GM04503 (cell line): ENCODE measurements at places on chromosomes 12 and 14.

GRCh38 chr14:45135156-45135555 lies 574 bp upstream of the FANCM start:
- no peak for DNase-seq

GRCh38 chr14:59358102-59358501 lies 107.1 kb downstream of the GPR135 start:
- peak; percentile 95 for DNase-seq

DNA sequence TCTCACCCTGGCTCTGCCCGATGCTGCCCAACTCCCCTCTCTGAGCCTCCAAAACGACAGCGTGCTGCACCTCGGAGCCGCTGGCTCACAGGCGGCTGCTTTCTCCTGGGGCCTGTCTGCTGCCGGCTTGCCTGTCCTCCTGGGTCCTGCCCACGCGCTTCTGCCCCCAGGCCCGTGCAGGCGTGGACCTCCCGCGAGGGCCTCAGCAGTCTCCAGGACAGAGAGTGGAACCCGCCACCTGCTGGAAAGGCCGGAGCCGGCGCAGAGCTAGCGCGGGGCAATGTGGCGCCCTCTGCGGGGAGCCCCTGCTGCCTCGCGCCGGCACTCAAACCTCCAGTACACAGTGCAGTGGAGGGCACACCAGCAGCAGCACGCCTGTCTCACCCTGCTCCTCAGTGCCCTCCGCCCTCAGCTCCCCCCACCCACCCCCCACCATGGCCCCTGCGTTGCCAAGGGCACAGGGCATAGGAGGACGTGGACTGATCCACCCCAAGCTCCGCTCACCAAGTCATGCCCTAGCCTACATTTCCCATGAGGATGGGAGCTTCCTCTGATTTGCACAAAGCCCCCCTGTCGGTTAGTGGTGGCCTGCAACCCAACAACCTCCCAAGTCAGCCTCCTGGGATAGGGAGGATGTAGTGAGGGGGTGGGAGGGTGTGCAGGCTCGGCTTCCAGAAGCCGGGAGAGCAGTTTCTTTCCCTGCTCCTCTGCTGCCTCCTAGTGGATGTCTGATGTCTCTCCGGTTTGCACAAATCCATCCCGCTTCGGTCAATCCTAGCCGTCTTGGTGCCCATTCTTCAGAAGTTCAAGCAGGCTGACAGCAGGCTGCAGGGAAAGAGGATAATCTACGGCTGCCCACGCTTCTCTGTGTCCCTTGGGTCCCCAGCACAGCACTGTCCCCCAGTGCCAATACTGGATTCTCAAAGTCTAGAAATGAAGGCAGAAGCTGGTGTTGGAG lies 25.2 kb downstream of the KRT8 start:
- DNase-seq: no peak

DNA sequence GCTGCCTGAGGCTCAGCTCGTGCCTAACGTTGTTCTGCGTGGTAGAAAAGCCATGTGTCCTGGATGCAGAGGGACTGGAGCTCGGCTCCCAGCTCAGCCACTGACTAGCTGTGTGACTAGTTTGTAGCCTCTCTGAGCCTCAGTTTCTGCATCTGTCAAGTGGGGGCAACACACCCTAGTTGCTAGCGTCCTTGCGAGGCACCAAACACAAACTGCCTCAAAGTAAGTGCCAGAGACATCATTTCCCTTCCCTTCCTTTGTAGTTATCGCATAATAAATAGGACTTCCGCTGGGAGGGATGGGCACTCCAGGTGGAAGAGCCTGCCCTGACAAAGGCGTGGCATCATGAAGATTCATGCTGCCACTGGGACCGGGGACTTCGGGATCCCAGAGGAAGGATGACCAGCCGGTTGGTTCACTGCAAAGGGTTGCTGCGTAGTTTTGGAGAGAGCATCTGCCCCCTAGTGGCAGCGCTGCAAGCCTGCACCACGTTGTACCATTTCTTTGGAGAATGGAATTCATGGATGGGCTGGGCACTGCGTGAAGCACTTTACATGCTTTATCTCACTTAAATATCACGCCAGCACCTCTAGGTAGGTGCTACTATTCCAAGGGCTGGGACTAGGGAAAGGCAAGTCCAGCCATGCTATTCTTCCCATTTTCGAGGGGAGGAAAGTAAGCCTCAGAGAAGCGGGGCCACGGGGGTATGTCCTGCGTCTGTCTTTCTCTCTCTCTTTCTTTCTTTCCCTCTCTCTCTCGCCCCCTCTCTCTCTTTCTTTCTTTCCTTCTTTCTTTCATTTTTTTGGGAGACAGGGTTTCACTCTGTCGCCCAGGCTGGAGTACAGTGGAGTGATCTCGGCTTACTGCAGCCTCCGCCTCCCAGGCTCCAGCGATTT lies 4.6 kb downstream of the CCDC197 start:
- no peak for DNase-seq

GRCh38 chr12:90331262-90331661 lies 622.6 kb upstream of the ATP2B1 start:
- DNase-seq: no peak

- no peak for DNase-seq
These were observed 196.9 kb downstream of the ALG10 start for GRCh38 chr12:34219046-34219770.

- DNase-seq: no peak
These were observed 4.8 kb downstream of the EMG1 start for GRCh38 chr12:6975297-6976032.

- no peak for DNase-seq
These were observed 32.6 kb downstream of the DTX1 start for GRCh38 chr12:113088971-113089756.

DNA sequence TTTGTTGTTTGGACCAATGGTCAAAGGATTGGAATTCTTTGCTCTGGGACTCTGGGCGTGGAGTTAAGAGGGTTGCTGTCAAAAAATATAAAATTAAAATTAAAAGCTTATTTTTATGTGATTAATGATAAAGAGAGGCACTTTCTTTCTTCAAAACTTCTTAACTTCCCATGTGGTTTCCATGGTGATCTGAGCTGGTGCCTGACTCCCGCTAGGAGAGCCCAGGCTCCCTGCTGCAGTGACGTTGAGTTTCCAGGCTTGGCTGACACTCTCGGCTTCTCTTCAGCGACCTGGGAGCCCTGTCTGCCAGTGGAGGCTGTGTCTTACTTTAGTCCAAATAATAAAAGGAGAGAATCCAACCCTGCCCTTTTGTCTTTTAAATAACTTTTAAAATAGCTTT lies 84.4 kb downstream of the GALC start:
- DNase-seq: no peak

- DNase-seq: no peak
These were observed 198.8 kb downstream of the ANO2 start for GRCh38 chr12:5746036-5746908.

GRCh38 chr12:99278899-99279298 lies 368.7 kb upstream of the GARIN6 start:
- no peak for DNase-seq

DNA sequence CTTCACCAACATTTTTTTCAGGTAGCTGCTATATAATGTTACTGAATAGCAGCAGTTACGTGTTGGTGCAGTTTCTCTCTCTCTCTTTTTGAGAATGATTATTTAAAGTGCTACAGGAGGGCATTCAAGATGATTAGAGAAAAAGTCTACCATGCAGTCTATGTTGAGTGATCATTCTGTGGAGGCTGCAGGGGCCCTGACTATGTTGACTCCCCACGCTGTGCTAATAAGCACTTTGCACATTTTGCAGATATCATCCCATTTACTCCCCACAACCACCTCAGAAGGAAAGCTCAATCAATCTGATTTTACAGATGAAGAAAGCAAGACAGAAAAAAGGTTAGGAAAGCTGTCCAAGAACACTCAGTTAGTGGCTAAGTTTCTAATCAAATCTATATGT lies 87.8 kb downstream of the RTN1 start:
- no peak for DNase-seq

- DNase-seq: no peak
These were observed 942.6 kb downstream of the GALC start for GRCh38 chr14:87050421-87050820.

DNA sequence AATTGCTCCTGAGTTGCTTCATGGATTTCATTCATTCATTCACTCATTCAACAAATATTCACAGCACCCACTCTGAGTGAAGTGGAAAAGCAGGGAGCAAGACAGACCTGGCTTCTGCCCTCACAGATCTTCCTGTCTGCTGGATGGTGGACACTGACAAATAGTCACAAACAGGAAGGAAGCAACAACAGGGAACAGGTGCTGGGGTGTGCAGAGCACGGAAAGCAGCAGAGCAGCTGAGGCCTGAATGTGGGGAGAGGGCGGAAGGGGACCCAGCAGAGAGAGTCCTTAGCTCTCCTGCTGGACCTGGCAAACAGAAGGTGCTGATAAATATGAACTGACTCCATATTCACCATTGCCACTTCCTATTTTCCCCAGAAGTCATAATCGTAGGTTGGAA lies 54.4 kb downstream of the SETD3 start:
- no peak for DNase-seq

- DNase-seq: no peak
These were observed 5.9 kb downstream of the NXPH4 start for GRCh38 chr12:57222286-57223190.

DNA sequence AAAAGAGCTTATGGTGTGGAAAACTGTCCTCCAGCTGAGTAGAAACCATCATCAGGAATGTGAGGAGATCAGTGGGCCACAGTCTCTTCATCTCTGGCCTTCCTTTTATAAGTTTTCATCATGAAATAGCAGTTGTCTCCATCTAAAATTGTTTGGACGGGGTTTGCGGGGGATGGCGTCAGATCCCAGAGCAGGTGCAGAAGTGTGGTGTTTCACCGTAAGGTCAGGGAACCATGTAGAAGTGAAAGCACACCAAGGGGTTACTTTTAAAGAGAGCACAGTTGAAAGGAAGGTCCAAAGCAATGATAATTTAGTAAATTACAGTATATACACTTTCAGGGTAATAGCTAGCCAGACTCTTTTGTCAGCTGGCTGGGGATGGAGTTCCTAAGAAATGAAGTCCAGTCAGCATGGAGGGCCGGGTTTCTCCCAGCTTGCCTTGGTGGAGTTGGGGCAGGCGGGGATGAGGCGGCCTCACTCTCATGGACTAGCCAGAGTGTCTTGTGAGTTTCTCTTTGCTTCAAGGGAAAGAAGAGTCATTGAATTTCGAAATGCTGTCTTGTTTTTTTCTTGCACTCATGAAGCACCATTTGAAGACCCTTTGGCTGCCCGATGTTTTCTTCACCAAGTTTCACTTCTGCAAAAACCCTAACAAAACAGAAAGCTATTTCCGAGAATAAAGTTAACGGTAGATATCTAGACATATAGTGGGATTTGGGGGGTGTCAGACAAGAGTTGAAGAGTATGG lies 100.6 kb downstream of the ETV6 start:
- no peak for DNase-seq

GRCh38 chr12:113467502-113468364 lies 3.9 kb downstream of the LHX5 start:
- no peak for DNase-seq

GRCh38 chr14:90695997-90696660 lies 120.1 kb downstream of the TTC7B start:
- DNase-seq: no peak

- no peak for DNase-seq
These were observed 24.9 kb downstream of the PUS7L start for GRCh38 chr12:43733687-43734086.

DNA sequence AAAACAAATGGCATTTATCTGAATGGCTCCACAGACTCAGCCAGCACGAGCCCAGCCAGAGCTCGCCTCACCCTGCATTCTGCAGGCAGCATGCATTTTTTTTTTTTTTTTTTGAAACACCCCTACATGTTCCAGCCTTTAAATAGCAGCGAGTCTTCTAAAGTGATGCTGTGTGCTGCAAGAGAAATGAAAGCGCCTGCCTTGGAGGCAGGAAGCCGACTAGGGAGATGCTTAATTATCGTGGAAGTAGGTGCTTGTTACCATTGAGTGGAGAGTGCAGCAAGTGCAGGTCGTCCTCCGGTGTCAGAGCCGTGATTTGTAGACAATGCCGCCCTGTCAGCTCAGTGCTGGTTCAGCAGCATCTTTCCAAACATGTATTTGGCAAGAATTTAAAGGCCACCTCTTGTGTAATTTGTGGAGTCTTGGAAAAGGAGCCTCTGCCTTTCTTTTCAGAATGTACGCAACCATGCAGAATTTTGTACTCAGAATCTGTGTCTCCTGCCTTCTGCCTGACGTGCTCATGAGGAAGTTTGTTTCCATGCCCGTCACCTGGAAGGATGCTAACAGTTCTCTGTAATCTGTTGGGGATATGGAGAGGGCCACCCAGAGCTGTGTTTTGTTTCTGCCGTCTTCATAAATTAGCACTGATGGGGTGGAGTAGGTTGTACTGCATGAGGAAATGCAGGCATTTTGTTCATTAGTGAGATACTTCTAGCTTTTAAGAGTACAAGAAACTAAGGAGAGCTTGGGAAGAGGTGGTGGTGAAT lies 345.9 kb upstream of the RGS6 start:
- DNase-seq: peak; percentile 29

DNA sequence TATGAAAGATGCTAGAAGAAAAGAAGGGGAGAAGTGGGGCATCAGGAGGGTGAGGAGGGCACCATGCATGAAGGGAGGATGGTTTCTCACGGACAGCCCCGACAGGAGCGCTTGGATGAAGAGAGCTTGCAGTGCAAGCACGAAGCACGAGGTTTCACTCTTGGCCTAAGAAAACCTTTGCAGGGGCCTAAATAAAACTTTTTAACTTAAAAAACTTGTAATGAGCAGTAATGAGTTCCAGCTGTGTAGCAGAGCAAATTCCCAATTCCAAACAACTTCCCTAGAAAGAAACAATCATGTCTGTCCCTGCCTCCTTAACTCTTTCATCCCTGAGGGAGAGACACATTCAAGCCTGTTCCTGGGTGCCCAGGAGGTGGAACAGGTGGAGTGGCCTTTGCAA lies 119.5 kb downstream of the PAH start:
- DNase-seq: no peak

- DNase-seq: no peak
These were observed 29.7 kb downstream of the BRAP start for GRCh38 chr12:111656016-111656415.

- no peak for DNase-seq
These were observed at the start of gene ARHGEF40 for GRCh38 chr14:21070083-21070609. TSS of gene ARHGEF40 (plus strand) at chr14:21070304. CDS start at chr14:21070397, 93 bp downstream.

GRCh38 chr14:36750244-36750643 lies 88.6 kb downstream of the PAX9 start:
- DNase-seq: no peak

- peak; percentile 50 for DNase-seq
These were observed 45.4 kb upstream of the NEDD1 start for GRCh38 chr12:96861656-96862055.

GRCh38 chr12:26555139-26555538 lies 277.9 kb downstream of the ITPR2 start:
- no peak for DNase-seq

DNA sequence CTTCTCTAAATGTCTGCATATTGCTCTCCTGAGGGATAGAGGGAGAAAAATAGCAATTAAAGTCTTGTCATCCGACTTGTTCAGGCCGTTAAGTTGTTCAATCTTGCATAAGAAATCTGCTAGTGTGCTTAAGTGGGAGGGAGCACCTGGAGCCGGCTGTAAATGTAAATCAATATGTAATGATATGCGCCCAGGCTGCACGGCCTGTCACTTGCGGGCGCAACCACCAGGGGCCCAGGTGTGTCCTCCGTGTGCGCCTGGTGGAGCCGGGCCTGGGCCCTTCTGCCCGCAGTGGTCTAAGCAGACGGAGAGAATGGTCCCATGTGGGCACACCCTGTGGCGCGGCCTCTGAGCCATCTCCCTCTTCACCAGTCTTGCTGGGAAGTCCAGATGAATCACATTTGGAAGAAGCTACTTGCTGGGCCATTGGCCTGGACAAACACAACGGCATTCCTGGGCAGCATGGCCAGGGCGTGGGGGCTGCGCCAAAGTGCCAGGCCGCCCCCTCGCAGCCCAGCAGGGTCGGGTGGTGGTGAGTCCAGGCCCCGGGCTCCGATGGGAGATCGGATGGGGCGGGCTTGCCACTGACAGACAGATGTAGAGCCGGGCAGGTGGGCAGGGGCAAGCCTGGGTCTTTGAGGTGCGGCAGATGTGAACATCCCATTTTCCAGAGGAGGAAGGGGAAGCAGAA lies 193.3 kb upstream of the C14orf180 start:
- no peak for DNase-seq
